Kidney tubule cell (primary cell): ENCODE measurements at places on chromosomes 4 and X.

GRCh38 chr4:182488896-182489295, 245.7 kb downstream of the TENM3 start:
- DNase-seq = no peak

GRCh38 chr4:104330125-104330905, 164.4 kb downstream of the CXXC4 start:
- no peak for DNase-seq

DNA sequence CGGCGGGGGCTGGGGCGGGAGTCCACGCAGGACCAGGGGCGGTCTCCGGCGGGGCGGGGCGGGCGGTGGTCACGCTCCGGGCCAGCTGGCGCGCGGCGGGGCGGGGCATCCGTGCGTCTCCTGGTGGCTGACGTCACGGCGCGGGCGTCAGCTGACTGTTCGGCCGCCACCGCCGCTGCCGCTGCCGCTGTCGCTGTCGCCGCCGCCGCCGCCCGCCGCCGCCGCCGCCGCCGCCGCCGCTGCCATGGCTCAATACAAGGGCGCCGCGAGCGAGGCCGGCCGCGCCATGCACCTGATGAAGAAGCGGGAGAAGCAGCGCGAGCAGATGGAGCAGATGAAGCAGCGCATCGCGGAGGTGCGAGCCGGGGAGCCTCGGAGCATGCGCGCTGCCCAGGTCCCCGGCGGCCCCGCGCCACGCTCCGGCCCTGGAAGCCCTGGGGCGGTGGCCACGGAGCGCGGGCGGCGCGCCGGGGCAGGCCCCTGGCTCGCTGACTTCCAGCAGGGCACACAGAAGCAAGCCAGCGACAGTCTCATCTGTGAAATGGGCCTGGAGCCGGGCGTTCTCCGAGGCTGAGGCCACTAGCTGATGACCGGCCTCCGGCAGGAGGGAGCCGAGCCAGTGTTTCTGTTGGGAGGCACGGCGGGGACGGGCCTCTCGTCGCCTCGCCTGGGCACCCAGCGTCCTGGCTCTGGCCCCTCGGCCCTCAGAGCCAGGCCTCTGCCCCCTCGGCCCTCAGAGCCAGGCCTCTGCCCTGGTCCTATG, at the start of gene FAM50A:
FAM50A (plus strand) TSS at position 150 of the 763 bp plus-strand sequence; CDS start at position 245, 95 bp downstream.
- DNase-seq = peak; percentile 63

DNA sequence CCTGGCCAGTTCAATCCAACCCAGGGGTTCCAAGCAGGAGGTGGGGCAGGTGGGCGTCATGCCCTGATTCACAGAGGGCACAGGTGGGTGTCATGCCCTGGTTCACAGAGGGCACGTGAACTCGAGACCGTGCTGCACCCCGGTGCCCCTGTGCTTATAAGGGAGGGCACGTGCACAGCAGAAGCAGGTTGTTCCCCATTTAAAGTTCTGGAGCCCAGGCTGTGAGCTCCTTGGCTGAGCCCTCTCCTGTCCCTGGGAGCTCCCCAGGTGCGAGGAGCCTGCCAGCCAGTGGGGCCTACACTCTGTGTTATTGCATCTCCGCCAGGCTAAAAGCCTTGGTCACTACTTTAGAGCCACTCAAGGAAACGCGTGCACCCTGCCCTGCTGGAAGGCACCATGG, 3.2 kb upstream of the CPZ start:
- DNase-seq = no peak
